ENCODE measurements at places on chromosomes 4 and X.

GRCh38 chrX:47358387-47359065, 11.9 kb upstream of the ZNF157 start:
- DNase-seq = no peak

DNA sequence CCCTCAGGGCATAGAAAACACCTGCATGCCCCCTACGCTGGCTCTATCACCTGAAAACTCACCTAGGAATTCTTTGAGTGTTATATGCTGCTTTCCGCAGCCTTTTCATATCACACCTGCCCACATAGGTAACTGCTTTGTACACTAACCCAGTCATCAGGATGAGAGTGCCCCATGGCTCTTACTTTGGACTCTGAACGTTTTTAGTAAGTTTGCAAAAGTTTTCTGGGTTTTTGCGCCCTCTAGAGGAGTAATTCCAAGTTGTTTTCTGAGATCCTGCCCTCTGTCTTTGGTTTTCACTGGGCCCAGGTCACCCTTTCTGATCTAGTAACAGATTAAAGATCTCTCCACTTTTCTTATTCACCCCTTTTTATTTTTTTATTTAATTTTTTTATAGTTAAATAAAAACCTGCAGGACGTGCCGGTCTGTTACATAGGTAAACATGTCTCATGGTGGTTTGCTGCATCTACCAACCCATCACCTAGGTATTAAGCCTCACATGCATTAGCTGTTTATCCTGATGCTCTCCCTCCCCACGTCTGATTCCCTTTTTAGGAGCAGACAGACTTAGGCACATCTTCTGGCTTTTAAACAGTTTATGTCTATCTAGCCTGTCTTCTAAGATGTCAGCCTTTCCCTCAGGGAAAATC, 139.2 kb downstream of the NWD2 start:
- DNase-seq = no peak

DNA sequence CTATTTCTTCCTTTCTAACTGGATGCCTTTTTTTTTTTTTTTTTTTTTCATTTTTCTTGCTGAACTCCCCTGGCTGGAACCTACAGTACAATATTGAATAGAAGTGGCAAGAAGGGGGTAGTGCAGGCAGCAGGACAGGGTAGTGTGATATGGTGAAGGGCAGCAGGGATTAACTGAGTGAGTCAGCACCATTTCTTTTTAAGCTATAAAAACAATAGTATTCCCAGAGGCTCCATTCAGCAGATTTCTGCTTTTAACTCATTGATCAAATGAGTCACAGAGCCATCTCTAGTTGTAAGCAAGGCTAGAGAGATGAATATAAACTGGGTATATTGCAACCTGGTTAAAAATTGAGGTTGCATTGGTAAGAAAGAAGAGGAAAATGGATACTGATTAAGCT, 53.6 kb upstream of the SETD7 start:
- DNase-seq = no peak

- peak; percentile 87 for DNase-seq
Observed at GRCh38 chr4:52861879-52862616, at the start of gene RASL11B. RASL11B (plus strand) TSS chr4:52862317; CDS start chr4:52862508, 191 bp downstream.

GRCh38 chr4:125550769-125551168, 236.0 kb downstream of the FAT4 start:
- DNase-seq = no peak

DNA sequence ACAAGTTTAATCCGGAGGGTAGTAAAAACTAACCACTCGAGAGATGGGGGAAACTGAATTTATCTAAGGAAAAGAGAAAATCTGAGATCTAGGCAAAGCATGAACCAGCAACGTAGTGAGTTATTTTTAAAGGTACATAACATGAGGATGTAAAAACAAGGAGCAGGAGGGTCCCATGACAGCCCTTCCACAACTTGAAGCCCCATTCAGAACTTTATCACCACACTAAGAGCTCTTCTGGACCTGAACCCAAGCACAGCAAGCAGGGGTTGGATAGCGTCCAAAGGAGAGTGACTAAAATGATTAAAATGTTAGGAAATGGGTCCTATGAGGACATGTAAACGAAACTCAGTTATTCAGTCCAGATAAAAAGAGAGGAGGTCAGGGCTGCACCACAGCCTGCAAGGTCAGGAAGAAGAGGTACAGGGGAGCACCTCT, 16.2 kb downstream of the SH3RF1 start:
- DNase-seq = no peak

GRCh38 chrX:49840679-49841078, 11.6 kb downstream of the PAGE4 start:
- peak; percentile 68 for DNase-seq

- DNase-seq = no peak
Observed at GRCh38 chrX:39601231-39602177, 496.3 kb downstream of the BCOR start.

GRCh38 chr4:7638984-7639789, 204.5 kb upstream of the PSAPL1 start:
- DNase-seq = no peak

GRCh38 chrX:85977218-85977617, 70.1 kb downstream of the CHM start:
- DNase-seq = no peak

GRCh38 chr4:156290811-156291210, 337.1 kb upstream of the CTSO start:
- DNase-seq = no peak

GRCh38 chr4:79330720-79331119, 4.9 kb upstream of the NAA11 start:
- DNase-seq = no peak

GRCh38 chrX:39384996-39385395, 583.7 kb downstream of the MID1IP1 start:
- no peak for DNase-seq

DNA sequence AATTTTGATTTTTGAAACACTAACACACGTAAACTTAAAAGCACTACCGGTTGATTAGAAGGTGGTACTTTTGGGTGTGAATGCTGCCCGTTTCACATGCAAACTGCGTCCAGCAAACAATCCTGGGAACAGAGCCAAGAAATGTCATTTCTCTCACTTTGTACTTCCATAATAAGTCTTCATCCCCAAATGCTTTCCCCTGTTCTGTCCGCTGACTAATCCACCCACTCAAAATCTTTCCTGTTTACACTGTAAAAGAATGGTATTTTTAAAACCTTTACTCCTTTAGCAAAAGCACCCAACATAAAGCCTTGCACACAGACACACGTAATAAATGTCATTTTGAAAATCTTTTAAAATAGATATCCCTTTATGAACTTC, 39.1 kb upstream of the PDLIM5 start:
- no peak for DNase-seq

GRCh38 chrX:128804828-128805227, 718.5 kb downstream of the SMARCA1 start:
- no peak for DNase-seq

- no peak for DNase-seq
Observed at GRCh38 chr4:185202984-185203485, 765 bp downstream of the CFAP97 start.

DNA sequence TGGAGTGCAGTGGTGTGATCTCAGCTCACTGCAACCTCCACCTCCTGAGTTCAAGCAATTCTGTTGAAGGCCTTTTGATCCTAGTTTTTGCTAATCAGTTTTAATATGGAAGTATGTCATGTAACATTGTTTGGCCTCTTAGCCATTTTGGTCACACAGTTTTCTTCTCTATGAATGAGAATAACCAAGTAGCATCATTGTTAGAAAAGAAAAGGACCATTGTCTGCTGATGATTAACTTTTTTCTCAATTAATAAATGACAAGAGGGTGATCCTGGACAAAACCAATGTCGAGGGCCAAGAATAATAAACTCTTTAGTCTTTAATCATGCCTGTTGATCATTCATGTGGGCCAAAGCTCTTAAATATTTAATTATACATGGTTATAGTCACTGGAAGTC, 289.3 kb upstream of the MAGEB2 start:
- no peak for DNase-seq

DNA sequence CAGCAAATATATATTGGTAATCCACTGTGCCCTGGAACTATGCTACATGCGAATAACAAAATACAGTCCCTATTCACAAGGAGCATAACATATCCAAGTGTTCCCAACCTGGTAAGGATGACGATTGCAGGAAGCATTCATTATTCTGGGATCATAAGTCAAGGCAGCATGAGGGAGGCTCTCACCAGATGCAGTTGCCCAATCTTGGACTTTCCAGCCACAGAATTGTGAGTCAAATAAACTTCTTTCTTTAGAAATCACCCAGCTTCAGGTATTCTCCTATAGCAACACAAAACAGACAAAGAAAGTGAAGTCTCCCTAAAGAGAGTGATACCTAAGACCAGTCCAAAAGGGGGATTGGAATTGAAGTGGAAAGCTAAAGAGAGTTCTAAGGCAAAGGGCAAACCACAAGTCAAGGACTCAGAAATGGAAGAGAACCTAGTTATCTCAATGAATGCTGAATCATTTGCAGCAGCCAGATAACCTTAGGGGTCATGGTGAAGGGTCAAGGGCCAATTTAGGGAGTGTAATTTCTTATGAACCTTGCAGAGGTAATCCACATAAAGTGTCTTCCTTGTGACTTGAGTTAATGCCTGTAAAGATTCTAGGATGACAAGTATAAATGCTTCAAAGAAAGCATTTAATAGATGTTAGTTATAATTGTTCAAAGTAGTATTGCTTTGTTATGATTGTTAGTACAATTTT, 103.1 kb upstream of the PCDH7 start:
- DNase-seq = no peak

DNA sequence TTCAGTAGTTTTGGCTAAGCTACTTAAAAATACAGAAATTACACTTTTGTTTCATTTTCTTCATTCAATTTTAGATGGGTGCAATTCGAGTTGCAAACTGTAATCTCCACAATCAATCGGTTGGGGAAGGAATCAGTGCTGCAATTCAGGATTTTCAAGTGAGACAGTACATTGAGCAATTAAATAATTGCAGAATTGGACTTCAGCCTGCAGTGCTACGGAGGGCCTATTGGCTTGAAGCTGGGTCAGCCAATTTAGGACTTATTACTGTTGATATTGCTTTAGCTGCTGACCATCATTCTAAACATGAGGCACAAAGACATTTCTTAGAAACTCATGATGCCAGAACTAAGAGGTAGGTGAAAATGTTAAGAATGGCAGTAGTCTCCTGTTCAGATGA, 77.7 kb downstream of the BLTP1 start:
- DNase-seq = no peak

GRCh38 chr4:102715057-102715456, 45.7 kb downstream of the MANBA start:
- no peak for DNase-seq

GRCh38 chrX:95721011-95721410, 963.6 kb upstream of the DIAPH2 start:
- no peak for DNase-seq

GRCh38 chr4:61934198-61934597, 734.1 kb downstream of the ADGRL3 start:
- DNase-seq = no peak

DNA sequence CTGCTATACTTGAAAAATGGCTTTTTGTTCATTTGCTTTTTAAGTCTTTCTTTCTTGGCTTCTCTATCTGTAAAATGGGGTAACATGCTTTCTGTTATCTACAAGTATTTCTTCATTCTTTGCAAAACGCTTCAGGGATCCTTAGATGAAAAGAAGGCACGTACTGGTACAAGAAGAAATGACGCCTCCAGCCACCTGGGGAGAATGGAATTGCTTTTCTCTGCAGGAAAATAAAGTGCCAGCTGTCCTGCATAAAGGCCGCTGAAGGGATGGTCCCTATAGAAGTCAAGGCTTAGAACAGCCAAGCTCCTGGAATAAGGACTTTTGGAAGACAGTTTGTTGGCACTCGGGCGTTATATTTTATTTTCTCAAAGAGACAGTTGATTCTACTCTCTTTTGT, 210.8 kb upstream of the RASGEF1B start:
- DNase-seq = no peak

DNA sequence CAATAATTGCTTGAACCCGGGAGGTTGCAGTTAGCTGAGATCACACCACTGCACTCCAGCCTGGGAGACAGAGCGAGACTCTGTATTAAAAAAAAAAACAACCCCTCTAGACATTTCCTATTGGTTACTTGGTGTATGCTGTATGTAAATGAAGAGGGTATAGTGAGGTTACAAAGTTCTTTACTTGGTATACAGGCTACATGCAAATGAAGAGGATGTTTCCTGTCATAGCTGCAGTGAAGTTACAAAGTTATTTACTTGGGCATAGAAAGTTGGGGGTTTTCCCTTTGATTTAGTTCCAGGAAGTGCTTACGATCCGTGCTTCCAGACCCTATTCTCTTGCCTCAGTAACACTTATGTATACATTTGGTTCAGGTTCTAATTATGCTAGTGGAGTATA, 38.4 kb upstream of the CLNK start:
- no peak for DNase-seq

DNA sequence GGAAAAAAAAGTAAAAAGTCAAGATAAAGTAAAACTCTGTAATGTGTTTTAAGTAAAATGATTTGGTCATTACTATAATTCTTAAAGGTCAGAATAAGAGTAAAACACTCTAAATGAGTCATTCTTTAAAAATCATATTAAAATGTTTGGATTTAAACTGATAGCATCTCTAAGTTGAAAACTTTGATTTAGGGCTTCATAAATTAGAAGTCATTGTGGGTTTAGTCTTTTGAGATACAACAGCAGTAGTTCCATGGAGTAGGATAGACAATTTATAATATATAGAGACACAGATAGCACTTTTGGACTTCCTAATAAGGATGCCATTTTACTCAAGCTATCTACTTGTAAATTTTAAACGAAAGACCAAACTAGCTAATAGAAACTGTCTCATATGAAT, 77.1 kb upstream of the PABPC4L start:
- no peak for DNase-seq

GRCh38 chr4:7812231-7812857, 127.3 kb downstream of the AFAP1 start:
- DNase-seq = no peak

DNA sequence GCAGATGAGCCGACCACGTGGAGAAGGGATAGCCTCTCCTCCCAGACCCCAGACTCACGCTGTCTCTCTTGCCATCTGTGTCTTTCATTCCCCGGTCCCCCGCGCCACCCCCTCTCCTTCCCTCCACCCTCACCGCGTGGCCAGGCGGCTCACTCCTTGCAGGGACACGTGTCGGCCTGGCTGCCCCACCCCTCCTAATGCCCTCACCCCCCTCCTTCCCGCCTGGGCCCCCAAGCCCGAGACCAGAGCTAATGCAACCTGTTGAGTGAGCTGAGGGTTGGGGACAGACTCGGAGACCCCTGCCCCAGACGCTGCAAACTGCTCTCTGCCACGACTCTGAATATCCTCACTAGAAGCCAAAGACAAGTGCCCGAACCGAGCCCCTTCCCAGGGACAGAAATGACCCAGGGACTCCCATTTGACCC, 1.8 kb downstream of the SLC38A5 start:
- DNase-seq = no peak

- no peak for DNase-seq
Observed at GRCh38 chrX:81174286-81174685, 27.4 kb downstream of the HMGN5 start.

GRCh38 chr4:13142726-13143125, 341.4 kb downstream of the RAB28 start:
- no peak for DNase-seq

DNA sequence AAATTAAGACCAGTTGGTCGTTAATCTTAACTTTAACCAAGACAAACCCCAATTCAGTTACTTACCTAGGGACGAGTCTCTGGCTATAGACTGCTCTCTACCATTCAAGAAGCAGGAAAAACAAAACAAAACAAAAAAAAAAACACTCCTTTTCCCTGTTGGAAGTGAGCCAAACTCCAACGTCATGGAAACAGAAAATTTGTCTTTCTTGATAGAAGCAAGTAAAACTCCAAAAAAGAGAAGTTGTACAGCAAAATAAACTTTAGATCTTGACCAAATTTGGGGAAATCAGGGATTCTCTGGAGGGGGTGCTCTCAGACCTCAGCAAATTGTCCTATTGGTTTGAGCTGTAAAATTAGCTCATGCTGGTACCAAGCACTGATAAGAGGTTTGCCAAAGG, 3.7 kb downstream of the CNGA1 start:
- no peak for DNase-seq
